ENCODE measurements at places on chromosomes 3 and 15. TPM values are rescaled to one million over a fixed set of nuclear protein-coding genes. Genes with fewer than 3 reads are reported as not detected.

RPP25 gene
- 5.0 TPM for polyA plus RNA-seq

SAMD7 gene
- polyA plus RNA-seq, result not detected

PRRT3 gene
- 2.5 TPM for polyA plus RNA-seq

SLC22A14 gene
- polyA plus RNA-seq, result 0.35 TPM

DNA sequence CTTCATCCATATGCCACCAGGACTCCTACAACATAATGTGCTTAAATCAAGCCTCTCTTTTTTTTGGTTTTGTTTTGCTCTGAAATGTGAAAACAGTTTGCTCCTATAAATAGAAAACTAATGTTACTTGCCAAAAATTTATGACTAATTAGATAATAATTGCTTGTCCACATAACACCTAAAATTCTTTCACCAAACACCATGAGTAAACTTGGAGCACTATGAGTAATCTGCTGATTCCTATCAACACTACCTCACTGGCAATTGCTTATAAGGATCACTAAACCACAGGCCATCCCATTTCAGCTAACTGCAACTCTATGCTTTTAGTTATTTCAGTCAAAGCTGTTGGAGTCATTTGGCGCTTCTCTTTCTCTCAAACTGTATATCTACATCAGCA is 252.7 kb downstream of the EPHA3 start:
- DNase-seq, result no peak

DNA sequence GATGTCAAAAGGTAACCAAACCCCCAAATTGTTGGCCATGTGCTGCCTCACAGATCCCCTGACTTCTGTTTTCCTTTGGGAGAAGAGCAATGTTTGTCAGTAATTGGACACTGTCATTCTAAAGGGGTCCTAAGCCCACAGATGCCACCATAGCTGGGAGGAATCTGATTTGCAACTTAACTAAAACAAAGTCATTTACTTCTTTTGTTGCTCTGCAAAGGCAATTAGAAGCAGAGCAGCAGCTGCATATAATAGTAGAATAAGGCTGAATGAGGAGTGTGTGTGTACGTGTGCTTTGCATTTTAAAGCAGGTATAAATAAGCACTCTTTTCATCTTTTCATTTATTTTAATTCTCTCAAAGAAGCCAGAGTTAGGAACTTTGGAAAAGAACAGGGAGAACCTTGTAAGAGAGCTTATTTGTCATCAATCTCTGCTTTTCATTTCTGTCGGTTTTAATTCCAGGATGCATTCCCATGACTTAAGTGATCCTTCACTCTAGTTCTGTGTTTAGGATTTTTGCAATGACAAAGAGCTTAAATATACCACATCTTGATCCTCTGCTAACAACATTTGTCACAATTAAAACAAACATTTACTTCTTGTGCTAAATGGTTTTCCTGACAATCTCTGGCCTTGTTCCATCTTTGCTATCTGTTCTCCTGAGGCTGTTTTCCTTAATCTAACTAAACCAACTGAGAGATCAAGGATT is 530.2 kb upstream of the CBLB start:
- DNase-seq, result no peak

GRCh38 chr3:125000661-125001060 is 55.1 kb downstream of the HEG1 start:
- DNase-seq, result no peak

- no peak for DNase-seq
These were observed 44.5 kb downstream of the OXNAD1 start for GRCh38 chr3:16309558-16309957.

- no peak for DNase-seq
These were observed 9.6 kb upstream of the BTLA start for GRCh38 chr3:112508860-112509259.

- DNase-seq, result no peak
These were observed 126.5 kb downstream of the DTWD1 start for GRCh38 chr15:49747340-49747739.

GRCh38 chr3:42164656-42165055 is 73.5 kb downstream of the TRAK1 start:
- no peak for DNase-seq

GRCh38 chr15:65952391-65953053 is 83.2 kb downstream of the RAB11A start:
- DNase-seq, result peak; percentile 27

GRCh38 chr3:55678546-55679216 is 191.6 kb upstream of the WNT5A start:
- no peak for DNase-seq

DNA sequence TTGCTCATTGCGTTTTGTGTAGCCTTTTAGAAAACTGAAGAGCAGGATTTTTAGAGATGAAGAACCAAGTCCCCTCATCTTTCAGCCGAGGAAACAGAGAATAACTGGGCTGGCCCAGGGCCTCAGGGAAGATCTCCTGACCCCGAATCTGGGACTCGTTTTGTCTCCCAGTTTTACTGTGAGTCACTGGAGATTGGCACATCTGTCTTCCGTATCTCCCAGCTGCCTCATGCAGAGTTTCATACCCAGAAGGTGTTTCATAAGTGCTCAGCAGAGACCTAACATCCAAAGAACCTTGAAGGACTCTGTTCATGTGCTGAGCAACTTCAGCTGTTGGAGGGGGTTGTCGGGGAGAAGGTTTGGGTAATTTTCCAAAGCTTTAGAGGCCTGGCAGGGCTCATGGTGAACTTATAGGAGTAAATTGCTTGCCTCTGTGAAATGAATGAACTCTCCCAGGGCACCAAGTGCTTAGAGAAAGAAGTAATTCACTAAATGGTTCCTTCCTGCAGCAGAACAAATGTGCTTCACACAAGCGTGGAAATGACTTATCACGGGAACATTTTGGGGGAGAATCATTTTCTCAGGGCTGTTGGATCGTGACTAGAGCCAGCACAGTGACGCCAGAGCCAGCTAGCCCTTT is 121.4 kb downstream of the FAM43A start:
- no peak for DNase-seq

DNA sequence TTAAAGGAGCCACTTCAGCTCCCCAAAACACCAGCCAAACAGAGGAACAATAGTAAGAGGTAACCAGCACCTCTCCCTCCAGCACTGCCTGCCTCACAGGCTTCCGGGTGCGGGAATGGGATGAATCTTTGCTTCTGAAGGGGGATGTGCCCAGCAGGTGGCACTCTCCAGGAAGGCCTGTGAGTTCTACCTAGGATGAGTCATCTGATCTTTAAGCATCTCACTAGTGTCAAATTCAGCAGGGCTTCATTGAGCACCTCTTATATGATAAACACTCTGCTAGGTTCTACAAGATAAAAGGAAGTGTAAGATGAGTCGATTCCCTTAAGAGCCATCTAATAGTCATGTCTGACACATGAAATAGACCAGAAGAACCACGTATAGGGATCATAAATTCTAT is 237.4 kb upstream of the UMPS start:
- peak; percentile 62 for DNase-seq

- no peak for DNase-seq
These were observed at the start of gene ATP10A for GRCh38 chr15:25863111-25863967. Gene ATP10A (minus strand): TSS chr15:25863327. CDS start chr15:25863096, 231 bp downstream.

DNA sequence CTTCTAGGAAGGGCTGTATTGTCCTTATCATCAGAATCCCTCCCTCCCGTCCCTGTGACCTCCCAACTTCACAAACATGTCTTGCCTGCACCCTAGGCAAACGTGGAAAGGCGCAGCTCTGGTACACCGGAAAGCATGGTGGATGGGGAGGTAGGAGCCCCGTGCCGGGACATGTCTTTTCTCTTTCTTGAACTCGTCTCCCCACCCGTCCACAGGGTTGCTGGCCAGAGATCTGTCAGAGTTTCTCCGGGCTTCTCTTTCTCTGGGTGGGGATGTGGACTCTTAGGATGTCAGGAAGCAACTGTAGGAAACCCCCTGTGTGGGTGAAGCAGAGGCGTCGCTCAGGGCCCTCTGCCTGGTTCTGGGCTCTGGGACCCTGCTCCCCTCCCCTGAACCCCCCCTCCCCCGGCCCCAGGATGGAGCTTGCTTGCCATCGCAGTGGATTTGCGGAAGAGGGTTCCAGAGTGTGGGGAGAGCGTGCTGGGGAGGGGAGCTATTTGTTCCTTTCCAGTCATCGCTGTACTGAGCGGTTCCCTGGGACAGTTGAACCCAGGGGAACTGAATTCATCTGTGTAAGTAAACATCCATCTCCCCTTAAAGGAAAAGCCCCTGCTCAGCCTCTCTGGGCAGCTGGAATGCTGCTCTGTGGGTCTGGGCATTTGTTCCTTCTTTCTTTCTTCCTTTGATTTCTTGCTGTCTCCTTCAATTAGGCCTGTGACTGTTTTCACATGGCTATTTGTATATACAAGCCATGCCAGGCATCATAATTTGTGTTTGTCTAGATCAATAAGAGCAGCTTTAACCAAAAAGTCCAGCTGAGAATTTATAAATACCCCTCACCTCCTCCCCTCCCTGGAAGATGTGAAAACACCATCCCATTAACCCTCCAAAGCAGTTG is 72.8 kb downstream of the SMAD3 start:
- DNase-seq, result no peak

- DNase-seq, result no peak
These were observed 441.5 kb upstream of the ARHGEF26 start for GRCh38 chr3:153679714-153680113.

All from pancreas (tissue), 10 donors.